Activated naive CD4-positive, alpha-beta T cell treated with anti-CD3 and anti-CD28 coated beads, Interleukin-2, amount 50 U/mL, for 72 hours (primary cell): ENCODE measurements at places on chromosomes 3 and 15. TPM values are rescaled to one million over a fixed set of nuclear protein-coding genes. Genes with fewer than 3 reads are reported as not detected.

- DNase-seq: no peak
Measured at GRCh38 chr3:112149136-112149535, 16.1 kb upstream of the GCSAM start.

DNA sequence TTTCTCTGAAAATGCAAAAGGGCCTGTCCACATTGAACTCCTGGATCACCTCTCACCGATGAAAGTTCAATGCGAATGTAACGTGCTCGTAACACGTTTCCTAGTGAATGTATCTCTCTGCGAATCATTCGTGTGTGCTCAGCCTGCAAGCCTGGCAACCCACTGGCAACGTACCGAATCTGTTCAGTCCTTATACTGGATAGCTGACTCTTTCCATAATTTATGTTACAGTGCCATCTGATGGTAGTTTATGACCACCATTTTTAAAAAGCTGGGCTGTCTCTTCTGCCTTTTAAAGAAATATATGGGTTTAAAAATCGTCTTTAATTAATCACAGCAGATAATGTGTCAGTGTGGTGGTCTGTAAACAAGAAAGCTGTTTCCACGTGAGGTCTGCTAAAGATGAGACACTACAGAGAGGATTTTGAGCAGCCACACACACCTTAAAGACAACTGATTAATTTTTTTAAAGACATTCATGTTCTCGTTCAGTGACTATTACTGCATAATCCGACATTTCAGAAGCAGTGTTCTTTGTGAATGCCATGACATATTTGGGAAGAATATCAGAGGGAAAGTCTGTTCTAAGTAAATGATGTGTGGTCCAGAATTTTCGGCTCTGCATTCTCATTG lies 69.4 kb upstream of the FOXP1 start:
- no peak for DNase-seq

DNA sequence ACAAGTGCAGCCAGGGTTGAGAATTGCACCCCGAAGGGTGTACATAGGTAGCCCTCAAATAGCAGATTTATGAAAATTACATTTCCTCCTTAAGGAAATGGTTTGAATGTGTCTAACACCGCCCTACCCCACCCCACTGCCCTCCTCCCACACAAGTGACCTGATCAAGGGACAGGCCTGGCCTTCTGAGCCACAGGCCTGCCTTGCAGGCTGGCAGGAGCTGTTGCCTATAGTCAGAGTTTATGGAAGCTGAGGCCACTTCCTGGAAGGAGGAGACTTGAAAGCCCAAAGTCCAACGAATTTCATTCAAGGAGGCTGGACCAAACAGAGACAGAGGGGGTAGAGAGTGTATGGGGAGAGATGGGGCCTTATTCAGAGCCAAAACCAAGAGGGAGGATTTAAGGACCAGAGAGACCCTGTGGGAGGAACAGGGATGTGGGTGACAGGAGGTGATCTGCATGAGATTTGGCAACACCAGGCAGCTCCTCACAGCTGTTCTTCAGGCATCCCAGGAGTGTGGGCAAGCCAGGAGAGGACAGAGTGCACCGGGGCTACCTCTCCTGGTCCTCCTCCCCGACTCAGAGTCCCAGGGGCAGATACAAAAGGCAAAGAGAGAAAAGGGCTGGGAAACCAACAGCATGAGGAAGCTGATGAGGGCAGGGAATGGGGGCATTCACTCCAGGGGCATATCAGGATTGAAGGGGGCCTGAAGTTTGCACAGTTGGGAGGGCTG lies 100.4 kb upstream of the HES1 start:
- DNase-seq: no peak

- no peak for DNase-seq
Measured at GRCh38 chr3:33075995-33076394, 21.0 kb downstream of the GLB1 start.

Gene IMPG2
- 0.45 TPM for total RNA-seq

Gene PLS1
- total RNA-seq: 6.0 TPM
